Stimulated activated CD4-positive, alpha-beta T cell treated with anti-CD3 and anti-CD28 coated beads, Interleukin-1b, Interleukin-23, amount 100 ng/mL, for 4 hours (primary cell): ENCODE measurements at places on chromosomes 2 and 18.

GRCh38 chr2:46951290-46952064 lies 35.9 kb upstream of the MCFD2 start:
- no peak for DNase-seq

- no peak for DNase-seq
Observed at GRCh38 chr2:230312638-230313037, 14.4 kb upstream of the SP140L start.

GRCh38 chr18:48164116-48164515 lies 233.7 kb upstream of the SMAD2 start:
- DNase-seq, result no peak

DNA sequence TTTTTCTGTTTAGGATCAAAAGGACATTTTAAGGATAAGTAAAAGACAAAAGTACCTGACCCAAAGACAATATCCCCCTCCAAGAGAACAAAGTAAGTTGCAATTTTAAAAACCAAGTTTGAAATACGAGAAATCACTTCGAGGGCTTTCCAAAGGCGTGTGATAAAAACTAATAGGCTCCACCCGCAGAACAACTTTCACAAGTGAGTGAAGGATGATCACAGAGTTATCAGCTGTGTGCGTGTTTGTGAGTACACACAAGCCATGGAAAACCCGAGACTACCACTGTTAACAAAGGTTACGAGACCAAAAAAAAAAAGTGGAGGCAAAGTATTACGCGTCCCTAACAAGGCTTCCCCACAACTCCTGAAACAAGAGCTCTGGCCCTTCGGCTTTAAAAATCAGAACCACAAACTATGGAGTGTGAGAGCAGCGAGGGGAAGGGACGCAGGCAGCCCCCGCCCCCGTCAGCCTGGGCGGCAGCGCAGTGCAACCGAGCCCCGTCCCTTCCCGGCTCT lies 719 bp downstream of the SMAD2 start:
- DNase-seq, result no peak

DNA sequence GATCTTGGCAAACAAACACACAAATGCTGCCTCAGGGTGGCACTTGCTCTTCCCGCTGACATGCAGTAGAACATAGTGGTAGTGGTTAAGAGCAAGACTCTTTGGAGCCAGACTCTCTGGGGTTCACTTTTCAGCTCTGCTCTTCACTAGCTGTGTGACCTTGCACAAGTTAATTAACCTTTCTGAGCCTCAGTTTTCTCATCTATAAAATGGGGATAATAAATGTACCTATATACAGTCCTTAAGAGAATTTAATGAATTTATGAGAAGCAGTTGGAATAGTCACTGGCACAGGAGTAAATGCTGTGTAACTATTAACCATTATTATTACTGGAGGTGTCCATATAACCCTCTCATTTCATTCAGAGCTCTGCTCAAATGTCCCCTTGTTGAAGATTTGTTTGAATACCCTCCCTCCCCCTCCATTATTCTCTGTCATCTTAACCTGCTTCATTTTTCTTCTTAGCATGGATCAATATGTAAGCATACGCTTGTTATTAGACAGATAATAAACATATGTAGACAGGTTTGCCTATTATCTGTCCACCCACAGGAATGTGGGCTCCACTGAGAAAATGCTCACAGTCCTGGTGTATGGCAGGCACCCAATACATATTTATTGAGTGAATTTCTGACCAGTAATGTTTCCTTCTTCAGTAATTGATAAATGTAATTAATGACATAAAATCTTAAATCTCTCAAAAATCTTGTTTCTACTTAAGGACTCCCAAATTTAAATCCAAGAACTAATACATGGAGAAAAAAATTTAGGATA lies 64.5 kb downstream of the TSPYL6 start:
- no peak for DNase-seq

GRCh38 chr18:34760444-34760843 lies 50.3 kb downstream of the DTNA start:
- no peak for DNase-seq

GRCh38 chr18:79625195-79625923 lies 54.2 kb upstream of the CTDP1 start:
- no peak for DNase-seq

DNA sequence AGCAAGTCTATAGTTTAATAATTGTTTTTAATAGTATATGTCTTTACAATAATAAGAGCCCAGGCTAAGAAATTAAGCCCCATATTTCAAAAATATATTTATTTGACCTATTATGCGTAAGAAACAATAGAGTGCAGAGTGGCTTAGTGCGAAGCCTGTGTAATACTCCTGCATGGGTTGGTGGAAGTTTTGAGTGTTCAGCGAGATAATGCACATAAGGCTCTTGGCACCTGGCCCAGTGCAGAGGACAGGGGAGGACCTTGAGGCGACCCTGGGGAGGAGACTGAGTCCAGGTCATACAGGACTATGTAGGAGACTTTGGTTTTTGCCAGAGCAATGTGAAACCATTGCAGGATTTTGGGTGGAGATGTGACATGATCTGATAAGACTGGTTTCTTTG lies 132.4 kb upstream of the ST6GAL2 start:
- no peak for DNase-seq

DNA sequence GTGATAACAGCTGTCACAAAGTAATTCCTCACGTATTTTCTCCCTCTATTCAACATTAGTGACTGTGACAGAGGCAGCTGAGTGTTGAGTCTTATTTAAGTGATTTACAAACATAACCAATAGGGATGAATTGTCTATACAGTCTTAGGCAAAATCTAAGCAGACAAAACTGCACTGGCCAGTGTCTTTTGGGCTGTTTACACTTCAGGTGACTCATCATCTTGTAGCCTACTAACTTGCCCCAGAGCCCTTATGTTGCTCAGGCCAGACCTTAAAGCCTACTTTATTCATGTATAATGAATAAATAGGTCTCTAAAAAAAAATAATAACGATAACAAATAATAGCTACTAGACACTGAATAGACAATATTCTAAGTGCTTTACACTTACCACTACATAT lies 17.2 kb downstream of the THOC1 start:
- no peak for DNase-seq

- DNase-seq, result no peak
Observed at GRCh38 chr18:31046916-31047315, 4.4 kb upstream of the DSC3 start.

DNA sequence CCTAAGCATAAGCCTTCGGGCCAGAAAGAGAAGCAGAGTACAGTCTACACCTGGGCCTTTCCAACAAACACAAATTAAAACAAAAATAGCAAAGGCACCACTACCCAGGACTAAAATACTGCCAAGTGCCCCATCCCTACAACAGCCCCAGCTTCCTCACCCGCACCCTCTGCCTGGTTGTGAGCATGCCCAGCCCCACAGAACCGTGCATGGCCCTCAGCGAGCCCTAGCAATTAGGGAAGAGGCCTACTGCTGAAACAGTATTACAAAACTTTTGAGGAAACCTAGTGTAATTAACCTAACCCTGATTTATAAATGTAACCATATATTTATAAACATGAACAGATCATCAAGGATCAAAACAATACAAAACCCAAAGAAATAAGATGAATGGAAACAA lies 44.2 kb downstream of the FARSB start:
- DNase-seq, result no peak

DNA sequence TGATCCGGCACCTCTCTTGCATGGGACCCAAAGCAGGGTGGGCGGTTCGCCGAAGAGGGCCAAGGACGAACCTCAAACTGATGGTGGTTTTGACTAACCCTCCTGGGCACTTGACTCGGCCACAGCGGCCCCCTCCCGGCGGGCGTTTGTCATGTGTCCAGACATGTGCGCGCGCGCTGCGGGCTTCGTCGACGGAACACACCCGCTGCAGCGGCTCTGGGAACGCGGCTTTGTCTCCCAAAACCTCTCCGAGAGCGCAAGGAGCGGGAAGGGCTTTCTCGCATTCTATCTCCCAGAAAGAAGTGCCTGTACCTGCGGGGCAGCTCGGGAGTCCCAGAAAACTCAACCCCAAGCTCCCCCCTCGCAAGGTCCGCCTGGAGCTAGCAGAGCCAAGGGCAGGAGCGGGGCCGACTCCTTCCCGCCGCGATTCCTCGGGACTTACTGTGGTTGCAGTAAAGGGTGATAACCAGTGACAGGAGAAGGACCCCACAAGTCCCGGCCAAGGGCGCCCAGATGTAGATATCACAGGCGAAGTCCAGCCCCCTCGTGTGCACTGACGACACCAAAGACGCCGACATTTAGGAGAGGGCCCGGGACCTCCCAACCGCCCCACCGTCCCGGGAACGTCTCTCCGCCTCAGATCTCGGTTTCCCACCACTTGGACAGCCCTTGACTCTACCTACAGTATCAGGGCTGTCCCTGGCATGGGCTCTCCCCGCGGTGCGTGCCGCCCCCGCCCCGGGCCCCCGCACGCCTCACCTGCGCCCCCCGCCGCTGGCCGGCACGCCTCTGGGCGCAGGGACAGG lies 1.6 kb downstream of the CD8A start:
- DNase-seq, result no peak

DNA sequence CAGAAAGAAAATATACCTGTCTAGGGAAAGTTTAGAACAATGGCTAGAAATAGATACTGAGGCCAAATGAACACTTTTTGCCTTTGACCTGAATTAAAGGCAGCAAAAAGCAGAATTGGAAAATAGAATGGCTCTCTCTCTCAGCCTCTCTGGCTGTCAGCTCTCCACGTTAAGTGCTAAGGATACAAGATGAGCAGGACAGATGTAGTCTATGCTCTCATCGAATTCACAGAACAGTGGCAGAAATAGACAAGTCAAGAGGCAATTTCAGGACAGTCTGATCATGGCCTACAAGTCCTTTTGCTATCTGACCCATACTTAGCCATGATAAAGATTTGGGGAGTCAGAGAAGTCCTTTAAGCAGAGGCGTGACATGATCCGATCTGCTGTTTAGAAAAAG lies 120.2 kb upstream of the CREB1 start:
- no peak for DNase-seq

- no peak for DNase-seq
Observed at GRCh38 chr2:31075941-31076590, 62.2 kb downstream of the GALNT14 start.

DNA sequence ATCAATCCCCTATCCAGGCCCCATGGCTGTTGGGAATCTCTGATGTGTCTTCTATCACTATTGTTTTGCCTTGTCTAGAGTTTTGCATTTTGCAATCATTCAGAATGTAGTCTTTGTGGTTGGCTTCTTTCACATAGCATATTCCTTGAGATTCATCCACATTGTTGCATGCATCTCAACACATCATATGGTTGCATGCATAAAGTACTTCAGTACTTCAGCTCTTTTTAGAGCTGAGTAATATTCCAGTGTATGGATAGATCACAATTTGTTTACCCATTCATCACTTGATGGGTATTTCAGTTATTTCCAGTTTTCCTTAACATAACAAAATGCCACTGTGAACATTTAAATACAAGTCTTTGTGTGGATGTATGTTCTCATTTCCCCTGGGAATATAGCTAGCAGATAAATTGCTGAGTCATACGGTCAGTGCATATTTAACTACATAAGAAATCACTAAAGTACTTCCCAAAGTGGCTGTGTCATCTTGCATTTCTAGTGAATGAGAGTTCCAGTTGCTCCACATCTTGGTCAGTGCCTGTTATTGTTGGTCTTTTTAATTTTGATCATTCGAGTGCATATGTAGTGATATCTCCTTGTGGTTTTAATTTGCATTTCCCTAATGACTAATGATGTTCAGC lies 138.8 kb downstream of the BCL11A start:
- DNase-seq, result no peak
